Activated T-helper 1 cell treated with anti-CD3 and anti-CD28 coated beads, Interleukin-12 subunit alpha, Interleukin-12 subunit beta, Interleukin-2, Interleukin-4 antibody, amounts not matched to agents 30 ng/mL and 10 ng/mL and 1 ng/mL, durations not matched to agents 14 hours and 24 hours and 36 hours (primary cell): ENCODE measurements at places on chromosomes 1 and 21. TPM values are rescaled to one million over a fixed set of nuclear protein-coding genes. Genes with fewer than 3 reads are reported as not detected.
A peak's percentile ranks its signal among the peaks of the same experiment; 100 is the strongest.

The CNTN2 gene
- not detected in 2 replicates for total RNA-seq

The RAB42 gene
- total RNA-seq, result 0.27 TPM in 1 of 2 replicates, not detected in the other

DNA sequence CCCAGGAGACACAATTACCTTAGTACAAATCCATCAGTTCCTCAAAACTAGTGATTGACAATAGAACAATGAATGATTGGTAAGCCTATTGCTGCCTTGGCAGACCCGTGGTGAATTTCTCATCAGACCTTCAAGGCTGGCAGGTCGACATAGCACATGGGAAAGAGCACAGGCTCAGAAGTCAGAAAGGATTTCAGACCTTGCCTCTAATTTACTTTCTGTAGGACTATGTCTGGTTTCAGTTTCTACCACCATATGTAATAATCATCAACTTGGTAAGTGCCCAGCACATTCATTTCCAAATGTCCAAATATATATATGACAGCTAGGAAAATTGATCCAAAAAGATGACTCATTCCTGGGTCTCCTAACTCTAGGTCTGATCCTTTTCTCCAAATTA lies 62.5 kb upstream of the GRHL3 start:
- DNase-seq, result no peak

The ZSWIM5 gene
- 0.10 and 0.15 TPM in 2 replicates for total RNA-seq

DNA sequence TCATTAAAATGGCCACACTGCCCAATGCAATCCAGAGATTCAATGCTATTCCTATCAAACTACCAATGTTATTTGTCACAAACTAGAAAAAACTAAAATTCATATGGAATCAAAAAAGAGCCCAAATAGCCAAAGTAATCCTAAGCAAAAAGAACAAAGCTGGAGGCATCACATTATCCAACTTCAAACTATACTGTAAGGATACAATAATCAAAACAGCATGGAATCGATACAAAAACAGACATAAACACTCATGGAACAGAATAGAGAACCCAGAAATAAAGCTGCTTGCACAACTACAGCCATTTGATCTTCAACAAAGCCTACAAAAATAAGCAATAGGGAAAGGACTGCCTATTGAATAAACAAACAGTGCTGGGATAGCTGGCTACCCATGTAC lies 100.4 kb downstream of the FAF1 start:
- no peak for DNase-seq

- no peak for DNase-seq
Measured at GRCh38 chr21:44701023-44701400, 4.0 kb downstream of the KRTAP10-12 start.

- DNase-seq, result no peak
Measured at GRCh38 chr1:65009724-65010420, 43.5 kb upstream of the JAK1 start.

- DNase-seq, result peak; percentile 24
Measured at GRCh38 chr1:161071886-161072371, 2.2 kb upstream of the ARHGAP30 start.

GRCh38 chr1:83559129-83559840 lies 439.6 kb downstream of the TTLL7 start:
- DNase-seq, result no peak

GRCh38 chr1:94946886-94947285 lies 20.0 kb upstream of the CNN3 start:
- no peak for DNase-seq

The C1orf210 gene
- not detected in 2 replicates for total RNA-seq

The PTGS2 gene
- 0.67 and 0.71 TPM in 2 replicates for total RNA-seq

GRCh38 chr1:234722904-234723720 lies 113.1 kb upstream of the IRF2BP2 start:
- DNase-seq, result peak; percentile 7

The FMO2 gene
- not detected in 2 replicates for total RNA-seq

GRCh38 chr1:221397141-221397540 lies 344.7 kb downstream of the DUSP10 start:
- no peak for DNase-seq

- DNase-seq, result no peak
Measured at GRCh38 chr21:43354026-43354420, 72.9 kb downstream of the SIK1 start.

- no peak for DNase-seq
Measured at GRCh38 chr21:35220301-35220700, 171.2 kb upstream of the RUNX1 start.
